ENCODE measurements at places on chromosomes 5 and 9.

GRCh38 chr5:172785429-172786088, 14.6 kb upstream of the DUSP1 start:
- DNase-seq, result no peak

DNA sequence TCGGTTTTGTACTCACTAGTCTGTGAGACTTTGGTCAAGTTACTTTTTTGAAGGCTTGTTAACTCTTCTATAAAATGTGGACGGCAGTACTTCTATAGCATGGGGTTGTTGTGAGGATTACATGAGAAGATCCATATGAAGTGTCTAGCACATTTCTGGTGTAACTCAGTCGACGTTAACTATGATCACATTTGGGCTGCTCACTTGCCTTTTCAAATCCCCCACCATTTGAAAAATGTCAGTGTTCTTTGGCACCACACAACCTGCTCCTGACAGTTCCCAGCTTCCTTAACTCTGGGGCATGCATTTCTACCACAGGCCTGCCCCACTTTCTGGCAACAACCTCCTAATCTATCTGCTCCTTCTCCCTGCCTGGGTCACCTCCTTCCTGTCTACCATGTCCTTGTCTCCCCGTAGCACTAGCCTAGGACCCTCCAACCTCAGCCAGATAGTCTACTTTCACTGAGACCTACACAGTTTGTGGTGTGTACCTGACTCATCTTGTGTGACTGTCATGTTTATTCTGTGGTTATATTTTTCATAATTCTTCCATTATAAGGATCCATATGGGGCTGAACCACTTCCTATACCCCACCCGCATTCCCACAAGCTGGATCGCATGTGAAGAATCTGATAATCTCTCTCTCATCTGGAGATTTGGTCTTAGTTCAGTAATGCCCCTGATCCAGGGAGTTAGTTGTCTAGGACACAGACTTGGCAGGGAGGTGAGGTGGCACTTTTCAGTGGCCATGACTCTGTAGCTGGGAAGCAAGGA, 30.2 kb upstream of the BASP1 start:
- DNase-seq, result no peak

DNA sequence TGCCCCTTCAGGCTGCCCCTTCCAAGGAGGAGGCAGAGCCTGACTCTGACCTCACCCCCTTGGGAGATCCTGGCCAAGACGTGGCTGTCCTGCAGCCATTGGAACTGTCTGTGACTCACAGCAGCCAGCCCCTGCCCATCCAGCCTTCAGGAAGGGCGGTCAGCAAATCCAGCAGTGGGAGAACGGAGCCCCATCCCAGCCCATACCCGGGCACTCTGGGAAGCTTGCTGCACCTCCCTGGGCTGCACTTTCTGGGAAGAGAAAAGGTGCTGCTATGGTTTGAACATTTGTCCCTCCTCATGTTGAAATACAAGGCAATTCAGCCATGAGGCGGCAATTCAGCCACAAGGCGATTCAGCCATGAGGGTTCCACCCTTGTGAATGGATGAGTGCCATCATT, 24.4 kb downstream of the CCDC187 start:
- no peak for DNase-seq

DNA sequence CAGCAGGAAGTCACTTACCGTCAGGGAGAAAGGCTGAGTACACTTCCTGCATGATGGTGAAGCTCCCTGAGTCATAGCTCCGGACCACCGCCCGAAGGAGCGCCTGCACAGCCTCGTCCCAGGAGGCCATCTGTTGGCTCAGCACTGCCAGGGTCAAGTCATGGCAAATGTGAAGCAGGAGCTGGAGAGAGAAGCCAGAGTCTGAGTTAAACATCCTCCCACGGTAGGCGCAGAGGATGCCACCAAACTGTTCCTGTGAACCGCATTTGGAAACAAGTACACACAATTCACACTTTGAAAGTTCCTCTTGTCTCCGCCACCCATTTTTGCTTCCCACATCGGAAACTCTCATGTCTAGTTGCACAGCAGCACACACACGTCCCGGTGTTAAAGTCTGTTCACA, 33.9 kb downstream of the CNOT8 start:
- DNase-seq, result no peak

GRCh38 chr5:71945436-71945835, 161.8 kb upstream of the MAP1B start:
- no peak for DNase-seq

DNA sequence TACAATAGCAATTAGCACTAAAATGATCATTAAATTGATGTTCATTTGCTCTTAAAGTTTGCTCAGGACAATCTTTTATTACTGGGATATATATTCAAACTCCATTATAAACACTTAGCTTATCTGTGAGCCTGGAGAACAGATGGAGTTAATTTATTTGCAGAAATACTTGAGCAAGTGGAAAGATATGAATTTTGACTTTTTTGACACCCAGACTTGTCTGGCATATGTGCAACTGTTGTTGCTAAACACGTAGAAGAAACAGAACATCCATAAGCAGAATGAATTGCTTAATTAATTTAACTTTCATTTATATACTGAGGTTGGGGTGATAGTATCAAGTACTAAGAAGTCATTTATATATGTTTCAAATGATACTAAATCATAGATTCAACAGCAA, 820.7 kb upstream of the TYRP1 start:
- DNase-seq, result no peak

GRCh38 chr9:130446101-130446861, 1.5 kb downstream of the ASS1 start:
- peak; percentile 98 for DNase-seq

DNA sequence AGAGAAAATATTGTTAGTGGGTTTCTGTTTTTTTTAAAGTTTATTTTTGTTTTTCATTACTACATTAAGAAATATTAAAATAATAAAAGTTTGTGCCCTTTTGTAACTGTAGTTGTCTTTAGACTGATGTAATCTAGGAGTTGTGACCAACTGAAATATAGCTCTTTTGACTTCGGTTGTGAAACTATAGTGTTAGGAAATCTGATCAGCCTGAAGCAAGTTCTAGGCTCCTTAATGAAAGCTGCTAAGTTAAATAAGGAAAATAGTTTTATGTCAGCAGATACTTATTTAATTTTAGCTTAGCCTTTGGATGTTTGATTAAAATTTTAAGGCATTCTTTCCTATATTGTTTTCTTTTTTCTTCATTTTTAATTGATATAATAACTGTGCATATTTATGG, 14.2 kb downstream of the AP3S1 start:
- peak; percentile 77 for DNase-seq

GRCh38 chr5:61823781-61824180, 482.2 kb upstream of the KIF2A start:
- no peak for DNase-seq

GRCh38 chr9:129166623-129167557, 11.2 kb downstream of the IER5L start:
- peak; percentile 75 for DNase-seq

DNA sequence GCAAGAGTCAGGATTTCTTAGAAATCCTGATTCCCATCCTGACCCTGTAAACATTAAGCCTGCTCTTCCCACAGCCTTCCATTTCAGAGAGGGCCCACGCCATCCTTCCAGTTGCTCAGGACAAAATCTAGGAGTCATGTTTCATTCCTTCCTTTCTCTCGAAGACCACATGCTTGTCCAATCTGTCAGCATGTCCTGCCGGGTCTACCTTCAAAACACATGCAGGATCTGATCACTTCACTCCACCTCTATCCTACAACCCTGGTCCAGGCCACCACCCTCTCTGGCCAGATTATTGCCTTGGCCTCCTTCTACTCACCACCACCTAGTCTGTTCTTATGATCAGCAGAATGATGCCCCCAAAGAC, 79.8 kb downstream of the C5orf15 start:
- no peak for DNase-seq

DNA sequence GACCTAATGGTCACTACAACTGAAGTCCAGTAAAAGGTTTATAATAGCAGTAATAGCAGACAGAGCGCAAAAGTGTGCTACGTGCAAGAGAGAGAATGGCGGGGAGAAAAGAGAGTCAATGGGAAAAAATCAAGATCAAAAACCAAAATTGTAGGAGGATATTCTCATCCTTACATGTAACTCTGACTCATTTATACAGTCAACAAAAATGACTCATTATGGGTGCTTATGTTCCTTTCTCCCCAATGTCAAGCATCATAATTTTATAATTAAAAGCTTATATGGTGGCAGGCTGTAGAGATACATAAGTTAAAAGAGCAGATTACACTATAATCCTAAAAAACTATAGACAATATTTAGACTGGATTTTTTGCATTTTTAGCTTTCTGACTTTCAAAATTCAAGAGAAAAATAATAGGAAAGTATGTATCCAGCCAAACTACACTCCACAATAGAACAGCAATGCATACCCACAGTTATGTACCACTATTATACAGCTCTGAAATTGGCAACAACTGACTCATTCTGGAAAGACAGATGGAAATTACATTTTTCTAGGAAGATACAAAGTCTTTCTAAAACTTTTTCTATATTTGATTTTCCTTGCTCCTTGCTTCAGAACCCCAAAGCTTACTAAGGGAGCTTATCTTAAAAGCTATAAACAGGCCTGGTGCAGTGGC, 78.4 kb downstream of the PLPP1 start:
- no peak for DNase-seq

GRCh38 chr5:39494107-39494510, 69.3 kb upstream of the DAB2 start:
- DNase-seq, result peak; percentile 97

GRCh38 chr5:145158730-145159129, 676.4 kb downstream of the PRELID2 start:
- no peak for DNase-seq

DNA sequence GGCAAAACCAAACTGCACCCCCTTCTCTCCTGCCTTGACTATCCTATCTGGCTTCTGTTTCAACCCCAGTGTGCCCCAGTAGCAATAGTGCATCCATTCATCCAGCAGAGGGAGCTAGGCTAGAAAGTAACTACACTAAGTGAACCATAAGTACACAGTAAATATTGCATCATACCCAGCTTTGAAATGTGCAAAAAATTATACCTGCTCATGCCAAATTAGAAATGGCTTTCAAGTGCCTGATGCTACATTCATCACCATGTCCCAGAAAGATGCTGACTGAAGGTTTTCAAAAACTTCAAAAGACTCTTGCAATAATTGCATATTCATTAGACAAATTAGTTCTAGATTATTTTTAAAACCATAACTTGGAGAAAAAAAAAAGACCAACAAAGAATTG, 153.5 kb downstream of the PRELID2 start:
- peak; percentile 69 for DNase-seq

GRCh38 chr9:111158363-111158762, 120.1 kb upstream of the LPAR1 start:
- peak; percentile 87 for DNase-seq

DNA sequence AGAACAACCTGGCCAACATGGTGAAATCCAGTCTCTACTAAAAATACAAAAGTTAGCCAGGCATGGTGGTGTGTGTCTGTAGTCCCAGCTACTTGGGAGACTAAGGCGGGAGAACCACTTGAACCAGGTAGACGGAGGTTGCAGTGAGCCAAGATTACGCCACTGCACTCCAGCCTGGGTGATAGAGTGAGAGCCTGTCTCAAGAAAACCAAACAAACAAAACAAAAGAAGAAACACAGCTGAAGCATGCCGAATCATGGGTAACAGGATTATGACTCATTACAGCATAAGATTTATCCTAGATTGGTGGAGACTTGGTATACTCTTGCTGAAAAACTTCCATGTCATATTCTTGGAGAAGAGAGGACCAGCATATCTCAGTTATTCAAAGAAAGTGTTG, 236.7 kb upstream of the CCNH start:
- DNase-seq, result no peak

- DNase-seq, result peak; percentile 46
Observed at GRCh38 chr5:169350016-169350415, 49.1 kb upstream of the SLIT3 start.

- DNase-seq, result no peak
Observed at GRCh38 chr9:135374591-135374990, 105.0 kb upstream of the PPP1R26 start.

DNA sequence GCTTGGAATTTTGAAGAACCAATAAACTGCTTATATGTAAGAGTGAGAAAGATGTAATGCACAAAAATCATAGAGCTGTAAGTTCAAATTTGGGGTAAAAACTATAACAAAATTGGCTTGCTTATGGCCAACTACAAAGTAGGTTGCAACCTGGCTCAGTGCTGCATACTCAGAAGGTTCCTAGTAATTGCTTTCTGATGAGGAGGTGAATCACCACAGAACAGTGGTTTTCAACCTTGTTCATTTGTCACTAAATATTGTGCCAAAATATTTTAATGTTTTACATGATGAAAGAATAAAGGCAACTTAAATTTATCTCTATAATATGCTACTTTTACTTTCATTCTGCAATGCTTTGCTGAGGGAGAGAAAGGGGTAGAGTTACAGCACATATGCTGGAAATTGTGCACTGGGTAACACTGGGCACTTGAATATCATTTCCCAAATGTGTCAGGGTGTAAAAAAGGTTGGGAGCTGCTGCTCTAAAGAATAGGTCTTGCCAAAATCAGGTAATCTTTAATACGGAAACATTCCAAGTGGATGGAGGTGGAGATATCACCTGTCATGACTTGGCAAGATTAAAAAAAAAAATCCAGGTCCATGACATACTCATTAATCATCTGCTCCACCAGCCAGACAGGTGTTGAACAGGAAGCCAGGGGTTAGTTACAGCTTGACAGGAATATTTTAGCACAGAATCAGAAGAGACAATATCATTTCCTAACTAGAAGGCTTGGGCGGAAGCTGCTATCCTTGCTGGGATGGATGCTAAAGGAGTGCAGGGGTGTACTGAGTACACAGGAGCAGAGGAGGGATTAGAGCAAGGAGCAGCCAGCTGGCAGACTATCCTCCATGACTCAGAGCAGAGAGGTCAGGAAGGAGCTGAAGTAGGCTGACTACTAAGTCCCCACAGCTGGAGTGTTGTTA, 34.6 kb upstream of the CCL21 start:
- DNase-seq, result no peak

DNA sequence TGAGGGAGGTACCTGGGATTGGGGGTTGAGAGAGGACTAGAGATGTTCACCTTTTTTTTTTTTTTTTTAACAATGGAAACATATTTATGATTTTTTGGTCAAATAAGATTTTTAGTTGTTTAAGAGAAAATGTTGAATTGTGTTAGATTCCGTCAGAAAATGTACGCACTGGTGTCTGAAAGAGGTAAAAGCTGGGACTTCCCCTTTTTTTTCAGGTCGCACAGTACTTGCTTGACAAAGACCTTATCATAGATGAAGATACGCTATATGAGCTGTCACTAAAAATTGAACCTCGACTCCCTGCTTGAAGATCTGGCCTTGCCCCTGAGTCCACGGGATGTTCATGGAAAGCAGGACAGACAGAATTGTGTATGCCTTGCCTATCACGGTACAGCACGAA, 7.7 kb upstream of the CKMT2 start:
- DNase-seq, result no peak

- DNase-seq, result no peak
Observed at GRCh38 chr5:15615859-15616258, 115.9 kb downstream of the FBXL7 start.

- no peak for DNase-seq
Observed at GRCh38 chr9:110357505-110357904, 19.8 kb upstream of the TXNDC8 start.

GRCh38 chr5:77255617-77256016, 45.1 kb downstream of the PDE8B start:
- DNase-seq, result no peak

All from fibroblast of gingiva (primary cell).